Activated CD4-positive, alpha-beta T cell treated with anti-CD3 and anti-CD28 coated beads, Interleukin-2, amount 50 U/mL, for 24 hours (primary cell): ENCODE measurements at places on chromosomes 1 and 21.

DNA sequence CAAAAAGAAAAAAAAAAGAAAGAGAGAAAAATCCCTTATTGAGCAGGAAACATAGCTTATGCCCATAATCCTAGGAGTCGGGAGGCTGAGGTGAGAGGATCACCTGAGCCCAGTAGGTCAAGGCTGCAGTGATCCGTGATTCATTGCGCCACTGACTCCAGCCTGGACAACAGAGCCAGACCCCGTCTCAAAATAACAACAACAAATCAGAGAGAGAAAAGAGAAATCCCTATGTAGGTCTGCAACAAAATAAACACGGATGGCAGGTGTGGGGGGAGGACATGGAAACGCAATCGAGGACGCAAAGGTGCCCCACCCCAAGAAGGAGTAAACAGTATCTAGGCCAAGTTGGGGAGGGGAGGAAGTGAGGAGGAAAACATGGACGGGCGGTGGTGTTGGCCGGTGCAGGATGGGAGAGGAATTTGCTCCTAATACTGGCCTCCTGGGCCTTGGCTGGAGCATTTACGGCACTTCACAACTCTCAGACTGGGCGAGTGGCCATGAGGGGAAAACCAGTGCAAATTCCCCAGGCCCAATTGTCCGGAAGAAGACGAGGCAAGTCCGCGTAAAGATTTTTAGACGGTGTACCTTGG lies 609 bp upstream of the CHTOP start:
- no peak for DNase-seq

DNA sequence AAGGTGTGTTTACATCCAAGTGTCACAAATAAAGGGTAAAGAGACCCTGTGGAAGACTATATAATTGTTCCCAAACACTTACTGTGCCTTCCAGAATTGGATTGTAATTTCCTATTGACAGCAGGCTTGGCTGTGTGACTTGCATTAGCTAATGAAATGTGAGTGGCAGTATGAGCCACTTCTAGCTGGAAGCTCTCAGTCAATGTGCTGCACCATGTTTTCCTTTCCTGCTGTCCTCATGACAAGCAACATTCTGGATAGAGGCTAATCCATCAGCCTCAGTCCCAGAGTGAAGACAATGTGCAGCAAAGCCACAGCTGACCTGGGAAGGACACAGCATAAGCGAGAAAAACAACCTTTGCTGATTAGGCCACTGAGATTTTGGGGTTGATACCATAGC lies 5.9 kb upstream of the FOXJ3 start:
- DNase-seq = no peak

GRCh38 chr1:93614986-93615581 lies 66.6 kb downstream of the BCAR3 start:
- DNase-seq = no peak

GRCh38 chr1:202010180-202011015 lies at the start of gene ELF3:
Gene ELF3, plus strand, starts transcription at chr1:202010587. Its CDS starts 550 bp downstream, at chr1:202011137.
- DNase-seq = no peak

GRCh38 chr1:154779551-154780189 lies 90.4 kb downstream of the KCNN3 start:
- no peak for DNase-seq

- no peak for DNase-seq
Observed at GRCh38 chr1:112956544-112957132, 642 bp upstream of the SLC16A1 start.

GRCh38 chr1:2412773-2413494 lies 570 bp upstream of the PEX10 start:
- no peak for DNase-seq

DNA sequence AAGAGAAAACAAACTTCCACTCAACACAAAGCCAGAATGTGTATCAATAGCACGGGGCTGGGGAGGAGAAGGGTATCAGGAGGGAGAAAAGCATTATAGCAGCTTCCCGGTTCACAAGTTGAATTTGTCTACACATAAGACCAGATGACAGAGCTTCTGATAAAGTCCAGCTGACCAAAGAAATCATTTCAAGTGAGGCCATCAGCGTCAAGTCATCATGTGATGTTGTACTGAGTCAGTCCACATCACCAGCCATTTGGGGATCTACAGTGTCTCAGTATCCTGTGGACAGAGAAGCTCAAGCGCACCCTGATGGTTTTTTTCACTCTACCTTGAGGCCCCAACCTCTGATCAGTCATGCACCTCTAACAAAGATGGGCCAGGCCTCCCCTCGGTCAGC lies 33.0 kb downstream of the SETD4 start:
- DNase-seq = no peak

DNA sequence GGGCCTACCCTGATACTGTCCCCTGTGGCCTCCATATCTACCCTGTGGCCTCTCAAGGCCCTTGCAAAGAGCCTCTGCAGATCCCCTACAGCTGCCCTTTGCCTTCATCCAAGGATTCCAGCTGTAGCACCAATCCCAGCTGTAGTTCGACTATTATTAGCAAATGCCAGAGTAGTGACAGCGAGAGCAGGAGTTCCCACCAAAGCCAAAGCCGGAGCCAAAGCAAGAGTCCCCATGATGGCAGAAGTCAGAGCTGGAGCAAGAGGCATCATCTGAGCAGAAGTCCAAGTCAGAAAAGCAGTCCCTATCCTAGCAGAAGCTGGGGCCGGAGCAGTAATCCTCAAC lies 2.7 kb downstream of the NSUN4 start:
- DNase-seq = no peak

DNA sequence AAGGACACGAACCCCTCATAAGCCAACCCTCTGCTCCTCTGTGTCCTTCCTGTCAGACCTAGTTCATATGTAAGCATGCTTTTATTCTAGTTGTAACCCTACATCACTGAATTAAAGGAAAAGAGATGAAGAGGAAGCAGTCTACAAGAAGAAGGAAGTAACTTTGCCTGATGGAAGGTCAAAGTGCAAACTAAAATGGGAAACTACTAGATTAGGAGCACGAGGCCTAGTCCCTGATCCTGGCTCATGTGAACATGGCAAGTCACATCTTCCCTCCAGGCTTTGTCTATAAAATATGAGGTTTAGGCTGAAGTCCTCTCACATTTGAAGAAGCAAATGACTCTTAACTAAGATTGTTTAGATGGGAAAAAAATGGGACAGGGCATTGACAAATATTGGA lies 13.2 kb downstream of the ZMYND12 start:
- no peak for DNase-seq
